Activated naive CD4-positive, alpha-beta T cell (primary cell): ENCODE measurements at places on chromosomes 5 and 9.

GRCh38 chr5:60806591-60807243 lies 37.4 kb downstream of the ELOVL7 start:
- DNase-seq: no peak

DNA sequence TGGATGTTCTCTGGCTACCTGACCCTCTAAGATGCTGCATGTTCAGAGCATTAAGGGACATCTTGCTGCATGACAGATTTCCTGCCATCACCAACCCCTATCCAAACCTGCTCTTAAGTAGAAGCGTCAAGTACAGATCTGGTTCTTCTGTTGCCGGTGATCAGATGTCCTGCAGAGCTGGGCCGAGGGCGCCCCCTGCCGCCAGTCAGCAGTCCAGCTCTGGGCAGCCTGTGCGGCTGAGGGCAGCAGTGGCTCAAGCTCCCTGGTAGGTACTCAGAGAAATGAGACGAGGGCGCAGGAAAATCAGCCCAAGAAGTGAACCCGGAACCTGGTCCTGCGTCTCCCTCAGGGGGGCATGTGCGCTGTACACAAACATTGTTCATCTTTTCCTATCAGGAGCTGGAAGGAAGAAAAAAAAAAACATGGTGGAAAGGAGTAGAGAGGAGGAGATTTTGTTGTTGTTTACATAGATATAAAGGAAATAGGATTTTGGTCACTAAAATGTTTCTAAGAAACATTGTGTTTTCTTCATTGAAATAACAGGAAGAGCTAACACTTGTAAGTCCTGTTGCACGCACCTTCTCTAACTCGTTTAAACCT lies 95.8 kb downstream of the CFAP90 start:
- DNase-seq: no peak

DNA sequence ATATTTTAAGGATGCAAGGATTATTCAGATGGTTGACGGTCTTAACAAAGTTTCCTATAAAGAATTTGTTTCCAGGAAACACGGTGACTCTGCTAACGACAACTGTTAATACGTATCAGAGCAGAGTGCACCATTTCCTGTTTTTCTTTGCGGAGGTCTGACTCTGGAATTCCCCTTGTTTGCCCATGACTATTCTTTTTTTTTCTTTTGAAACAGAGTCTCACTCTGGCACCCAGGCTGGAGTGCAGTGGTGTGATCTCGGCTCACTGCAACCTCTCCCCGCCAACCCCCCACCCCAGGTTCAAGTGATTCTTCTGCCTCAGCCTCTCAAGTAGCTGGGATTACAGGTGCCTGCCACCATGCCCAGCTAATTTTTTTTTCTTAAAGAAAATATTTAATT lies 115.9 kb downstream of the CDC42SE2 start:
- peak; percentile 42 for DNase-seq

GRCh38 chr9:136362450-136362784 lies 1.1 kb downstream of the DNLZ start:
- DNase-seq: no peak

- no peak for DNase-seq
Measured at GRCh38 chr5:80990527-80990926, 30.4 kb downstream of the RASGRF2 start.

- DNase-seq: no peak
Measured at GRCh38 chr5:135890296-135890695, 5.3 kb downstream of the IL9 start.

GRCh38 chr9:129081388-129081904 lies 535 bp downstream of the DOLPP1 start:
- DNase-seq: no peak
